ENCODE measurements at places on chromosomes 5 and 9.
A peak's percentile ranks its signal among the peaks of the same experiment; 100 is the strongest.

DNA sequence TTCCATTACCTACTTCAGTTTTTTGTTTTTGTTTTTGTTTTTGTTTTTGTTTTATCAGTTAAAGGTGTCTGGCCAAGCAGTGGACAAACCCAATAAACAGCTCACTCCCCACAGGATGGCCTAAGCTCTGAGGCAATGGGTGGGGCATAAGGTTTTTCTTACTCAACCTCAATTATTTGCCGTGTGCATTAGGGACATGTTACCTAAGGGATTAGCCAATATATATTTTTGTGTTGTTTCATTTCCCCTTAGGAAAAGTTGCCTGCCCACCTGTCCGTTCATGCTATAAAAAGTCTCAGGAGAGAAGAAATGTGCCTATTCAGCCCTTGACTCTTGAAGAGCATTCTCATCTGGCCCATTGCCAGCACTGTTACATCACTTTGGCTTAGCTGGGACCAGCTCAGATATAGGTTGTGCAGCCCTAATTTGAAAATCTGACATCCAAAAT is 7.3 kb downstream of the SH3RF2 start:
- DNase-seq = no peak

DNA sequence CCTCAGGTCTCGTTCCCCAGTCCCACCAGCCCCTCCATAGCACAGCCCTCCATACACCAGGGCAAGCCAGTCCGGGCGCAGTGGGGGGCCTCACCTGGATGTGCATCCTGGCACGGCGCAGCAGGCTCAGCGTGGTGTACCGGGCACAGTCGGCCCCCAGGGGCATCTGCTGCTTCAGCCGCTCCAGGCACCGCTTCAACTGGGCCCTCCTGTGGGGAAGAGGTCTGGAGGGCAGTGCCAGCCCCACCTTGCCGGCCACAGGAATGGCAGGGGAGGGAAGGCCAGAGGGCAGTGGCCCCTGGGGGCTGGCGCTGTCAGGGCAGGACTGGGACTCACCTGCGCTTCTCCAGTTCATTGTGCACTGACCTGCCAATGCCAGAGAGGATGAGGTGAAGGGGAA is 1.4 kb downstream of the MXD3 start:
- no peak for DNase-seq

- no peak for DNase-seq
Observed at GRCh38 chr5:154756009-154756867, 1.1 kb downstream of the LARP1 start.

DNA sequence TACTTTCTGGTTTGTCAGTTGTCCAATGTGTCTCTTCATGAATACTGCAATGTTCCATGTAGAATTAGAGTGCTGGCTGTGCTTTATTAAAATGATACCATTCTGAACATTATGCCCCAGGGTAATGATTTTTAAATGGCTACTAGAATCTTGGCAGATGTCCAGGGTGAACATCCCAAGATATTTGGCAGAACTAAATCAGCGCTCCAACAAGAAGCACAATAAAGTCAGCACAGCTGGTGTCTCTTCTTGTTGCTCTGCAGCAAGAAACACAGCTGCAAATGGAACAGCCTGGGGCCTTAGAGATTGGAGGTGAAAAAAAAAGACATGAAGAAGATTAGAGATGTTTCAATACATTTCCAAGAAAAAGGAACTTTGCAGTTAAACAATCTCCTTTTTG is 248.3 kb downstream of the CDH18 start:
- no peak for DNase-seq

DNA sequence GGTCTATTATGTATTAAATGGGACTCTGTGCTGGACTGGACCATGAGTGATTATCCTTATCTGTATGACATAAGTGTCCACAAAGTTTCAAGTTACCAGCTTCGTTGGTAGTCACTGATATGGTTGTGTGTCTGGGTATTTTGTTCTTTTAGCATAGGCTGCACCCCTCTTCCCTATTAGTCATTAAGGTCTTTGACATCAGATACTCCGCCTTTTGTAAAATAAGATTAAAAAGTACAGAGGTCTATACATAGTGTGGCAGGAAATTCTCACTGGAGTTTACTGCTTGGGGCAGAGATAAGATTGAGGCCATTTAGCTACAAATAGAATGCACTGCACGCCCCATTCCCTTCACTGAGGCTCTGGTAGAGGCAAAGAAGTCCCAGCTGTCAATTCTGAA is 99.4 kb downstream of the TMEM215 start:
- no peak for DNase-seq

DNA sequence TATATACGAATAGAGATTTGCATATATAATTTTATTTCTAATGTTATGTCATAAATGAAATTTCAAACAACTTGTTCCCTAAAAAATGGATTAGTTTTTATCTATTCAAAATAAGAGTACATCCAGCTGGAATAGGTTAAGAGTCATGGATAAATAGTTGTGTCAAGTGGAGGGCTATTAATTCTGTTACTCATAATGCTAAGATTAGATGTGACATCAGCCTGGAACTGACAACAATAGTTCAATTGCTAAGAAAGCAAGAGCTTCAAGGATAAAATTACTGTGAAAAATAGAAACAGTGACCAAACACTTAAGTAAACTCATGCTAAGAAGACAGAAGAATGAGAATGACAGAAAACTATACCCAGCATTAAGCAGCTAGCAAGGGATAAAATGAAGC is 92.2 kb upstream of the CDH9 start:
- no peak for DNase-seq

DNA sequence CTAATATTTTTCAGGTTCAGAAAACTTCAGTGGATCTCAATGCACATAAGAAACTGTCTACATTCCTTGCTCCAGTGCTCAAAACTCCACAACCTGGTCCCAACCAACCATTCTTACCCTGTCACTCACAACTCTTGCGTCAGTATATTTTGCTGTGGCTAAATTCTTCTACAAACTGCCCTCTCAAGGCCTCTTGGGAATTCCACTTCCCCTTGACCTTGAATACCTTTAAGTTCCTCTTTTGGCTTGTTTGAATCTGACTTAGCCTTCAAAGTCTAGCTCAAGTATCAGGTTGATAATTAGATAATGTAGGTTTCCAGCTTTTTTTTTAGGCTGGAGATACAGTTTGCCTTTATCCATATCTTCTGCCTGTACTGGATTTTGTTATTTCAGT is 128.3 kb downstream of the SLF1 start:
- no peak for DNase-seq

- DNase-seq = no peak
Observed at GRCh38 chr5:150603491-150603890, 37.0 kb upstream of the SYNPO start.

- peak; percentile 11 for DNase-seq
Observed at GRCh38 chr9:129776938-129777768, 24.3 kb upstream of the PTGES start.

GRCh38 chr9:19748278-19749126 is 40.3 kb downstream of the SLC24A2 start:
- no peak for DNase-seq
